ENCODE measurements at places on chromosomes 7 and 10. TPM values are rescaled to one million over a fixed set of nuclear protein-coding genes. Genes with fewer than 3 reads are reported as not detected.

DNA sequence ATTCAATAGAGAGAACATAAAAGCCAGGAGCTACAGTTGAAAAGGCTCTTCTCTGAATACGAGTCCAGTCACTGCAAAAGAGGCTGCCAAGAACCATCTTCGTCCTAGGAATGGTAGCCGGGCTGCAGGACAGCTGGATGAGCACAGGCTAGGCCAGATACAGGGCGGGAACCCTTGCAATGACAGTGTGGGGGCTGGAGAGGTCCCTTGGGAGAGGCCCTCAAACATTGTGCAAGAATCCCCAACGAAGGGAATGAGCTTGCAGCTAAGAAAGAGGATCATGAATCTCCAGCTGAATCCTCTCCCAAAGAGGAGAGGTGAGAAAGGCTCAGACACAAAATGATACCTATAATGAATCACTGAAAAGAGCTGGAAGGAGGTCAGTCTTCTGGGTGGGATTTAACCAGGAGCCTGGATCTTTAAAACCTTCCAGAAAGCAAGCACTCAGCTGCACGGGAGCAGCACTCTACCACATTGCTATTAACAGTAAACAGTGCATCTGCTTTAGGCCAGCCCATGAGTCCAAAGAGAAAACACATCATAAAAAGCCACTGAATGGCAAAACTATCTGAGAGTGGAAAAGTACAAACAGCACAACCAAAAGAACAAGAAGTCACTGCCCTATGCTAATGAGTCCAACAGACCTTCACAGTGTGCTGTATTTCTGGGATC is 287.9 kb downstream of the TNS3 start:
- peak; percentile 62 for DNase-seq
- H3K4me1 ChIP-seq = peaks cover 22% of the 10 kb centered on the region
- H3K27me3 ChIP-seq = no peaks in the 10 kb centered on the region
- H3K27ac ChIP-seq = no peak overlapping the region

GRCh38 chr7:98472521-98472954 is 71.6 kb upstream of the BAIAP2L1 start:
- no peaks in the 10 kb centered on the region for H3K36me3 ChIP-seq
- no peak for DNase-seq
- H3K27me3 ChIP-seq = no peaks in the 10 kb centered on the region
- H3K4me1 ChIP-seq = no peaks in the 10 kb centered on the region
- H3K27ac ChIP-seq = no peak overlapping the region

DNA sequence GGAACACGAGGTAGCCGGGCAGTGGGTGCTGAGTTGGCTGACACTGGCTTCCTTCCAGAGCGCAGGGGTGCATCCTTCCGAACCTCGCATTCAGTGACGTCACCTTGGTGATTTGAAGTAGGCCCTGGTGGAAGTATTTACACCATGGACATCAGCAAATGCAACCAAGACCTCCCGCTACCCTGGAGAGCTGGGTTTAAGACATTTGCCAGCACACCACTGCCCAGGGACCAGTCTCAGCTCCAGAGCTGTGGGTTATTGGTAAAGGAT is 106.4 kb upstream of the GPR26 start:
- no peak for DNase-seq
- no peaks in the 10 kb centered on the region for H3K36me3 ChIP-seq
- no peak overlapping the region for H3K27ac ChIP-seq
- H3K4me3 ChIP-seq = no peak overlapping the region

The EMX2 gene
- not detected for total RNA-seq

DNA sequence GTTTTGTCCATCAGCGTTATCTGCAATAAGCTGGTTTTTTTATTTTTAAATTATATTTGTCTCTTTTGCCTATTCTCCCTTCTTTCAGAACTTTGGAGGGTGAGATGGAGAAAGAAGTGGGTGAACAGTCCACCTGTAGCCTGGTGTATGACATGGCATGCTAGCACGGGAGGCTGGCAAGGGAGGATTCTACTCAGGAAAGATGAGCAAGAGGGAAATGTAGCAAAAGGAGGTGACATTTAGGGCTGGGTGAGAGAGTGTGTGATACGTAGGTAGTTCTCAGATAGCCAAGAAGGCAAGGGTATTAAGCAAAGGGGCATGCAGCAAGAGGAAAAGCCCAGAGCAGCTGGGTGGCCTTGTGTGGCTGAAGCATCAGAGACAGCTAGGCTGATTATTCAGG is 612.9 kb upstream of the IGFBP3 start:
- H3K36me3 ChIP-seq = no peaks in the 10 kb centered on the region
- no peaks in the 10 kb centered on the region for H3K4me1 ChIP-seq
- H3K27ac ChIP-seq = no peak overlapping the region
- H3K4me3 ChIP-seq = no peak overlapping the region
- no peak for DNase-seq

The NUTM2E gene
- under 0.01 TPM for total RNA-seq

DNA sequence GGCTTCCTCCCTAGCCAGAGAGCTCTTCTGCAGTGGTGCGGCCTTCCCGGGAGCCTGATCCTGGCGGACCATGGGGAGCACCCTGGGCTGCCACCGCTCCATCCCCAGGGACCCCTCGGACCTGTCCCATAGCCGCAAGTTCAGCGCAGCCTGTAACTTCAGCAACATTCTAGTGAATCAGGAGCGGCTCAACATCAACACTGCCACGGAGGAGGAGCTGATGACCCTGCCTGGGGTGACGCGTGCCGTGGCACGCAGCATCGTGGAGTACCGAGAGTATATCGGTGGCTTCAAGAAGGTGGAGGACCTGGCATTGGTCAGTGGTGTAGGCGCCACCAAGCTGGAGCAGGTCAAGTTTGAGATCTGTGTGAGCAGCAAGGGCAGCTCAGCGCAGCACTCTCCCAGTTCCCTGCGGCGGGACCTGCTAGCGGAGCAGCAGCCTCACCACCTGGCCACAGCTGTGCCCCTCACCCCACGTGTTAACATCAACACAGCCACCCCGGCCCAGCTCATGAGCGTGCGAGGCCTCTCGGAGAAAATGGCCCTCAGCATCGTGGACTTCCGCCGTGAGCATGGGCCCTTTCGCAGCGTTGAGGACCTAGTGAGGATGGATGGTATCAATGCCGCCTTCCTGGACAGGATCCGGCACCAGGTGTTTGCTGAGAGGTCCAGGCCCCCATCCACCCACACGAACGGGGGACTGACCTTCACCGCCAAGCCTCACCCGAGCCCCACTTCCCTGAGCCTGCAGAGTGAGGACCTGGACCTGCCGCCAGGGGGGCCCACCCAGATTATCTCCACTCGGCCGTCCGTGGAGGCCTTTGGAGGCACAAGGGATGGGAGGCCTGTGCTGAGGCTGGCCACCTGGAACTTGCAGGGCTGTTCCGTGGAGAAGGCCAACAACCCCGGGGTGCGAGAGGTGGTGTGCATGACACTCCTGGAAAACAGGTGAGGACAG is 1.5 kb downstream of the EEPD1 start:
- no peak for DNase-seq
- no peaks in the 10 kb centered on the region for H3K27me3 ChIP-seq
- no peak overlapping the region for H3K4me3 ChIP-seq
- H3K27ac ChIP-seq = no peak overlapping the region

GRCh38 chr7:147400925-147401324 is 1189.6 kb upstream of the C7orf33 start:
- H3K27me3 ChIP-seq = no peaks in the 10 kb centered on the region
- H3K4me1 ChIP-seq = no peaks in the 10 kb centered on the region
- H3K27ac ChIP-seq = no peak overlapping the region
- no peak for DNase-seq
- H3K36me3 ChIP-seq = no peaks in the 10 kb centered on the region

GRCh38 chr7:1087952-1088920 is at the start of gene GPER1:
GPER1 (plus strand) TSS chr7:1088113; CDS start chr7:1091729, 3,616 bp downstream.
- peak within 1 kb of the TSS; percentile 44 for H3K4me3 ChIP-seq
- DNase-seq = peak; percentile 52
- peaks cover 17% of the 10 kb centered on the region for H3K4me1 ChIP-seq

GRCh38 chr7:86995814-86996213 is 63.6 kb downstream of the ELAPOR2 start:
- H3K36me3 ChIP-seq = no peaks in the 10 kb centered on the region
- no peak for DNase-seq
- no peaks in the 10 kb centered on the region for H3K27me3 ChIP-seq
- no peak overlapping the region for H3K27ac ChIP-seq
- H3K4me3 ChIP-seq = no peak overlapping the region
- no peaks in the 10 kb centered on the region for H3K4me1 ChIP-seq

DNA sequence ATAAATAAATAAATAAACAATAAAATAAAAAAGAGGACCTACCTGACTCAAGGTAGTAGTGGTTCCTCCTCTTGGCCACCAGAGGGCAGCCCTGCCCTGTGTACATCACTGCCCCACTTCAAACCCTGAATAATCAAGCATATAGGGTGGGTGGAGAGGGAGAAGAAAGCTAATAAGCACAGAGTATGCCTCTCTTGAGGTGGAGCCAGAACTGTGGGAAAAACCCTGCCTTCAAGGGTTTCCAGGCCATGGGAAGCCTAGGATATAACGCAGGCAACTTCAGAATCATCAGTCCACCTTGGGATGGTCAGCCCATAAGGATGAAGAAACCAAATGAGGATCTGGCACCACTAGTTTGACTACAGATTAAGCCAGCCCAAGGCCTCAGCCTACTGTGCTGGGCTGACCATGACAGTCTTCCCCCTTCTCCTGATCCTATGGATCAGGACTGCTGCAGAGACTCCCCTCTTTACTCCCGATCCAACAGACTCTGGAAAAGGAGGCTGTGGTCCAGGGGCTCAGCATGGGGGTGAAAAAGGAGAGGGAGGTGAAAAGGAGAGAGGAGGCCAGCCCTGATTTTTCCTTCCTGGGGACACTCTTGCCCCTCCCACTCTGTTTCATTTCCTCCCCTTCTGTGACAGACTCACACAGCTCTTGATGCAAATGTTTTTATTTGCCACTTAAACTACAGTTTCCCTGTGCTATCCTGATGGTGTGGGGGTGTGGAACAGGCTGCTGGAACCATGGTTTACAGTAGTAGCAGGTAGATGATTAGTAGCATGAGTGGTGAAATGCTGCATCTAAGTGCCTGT is 10.1 kb downstream of the AVPI1 start:
- DNase-seq = peak; percentile 68
- no peaks in the 10 kb centered on the region for H3K4me1 ChIP-seq
- no peak overlapping the region for H3K27ac ChIP-seq

- no peaks in the 10 kb centered on the region for H3K27me3 ChIP-seq
- H3K36me3 ChIP-seq = no peaks in the 10 kb centered on the region
- no peaks in the 10 kb centered on the region for H3K4me1 ChIP-seq
- peak; percentile 13 for DNase-seq
- no peak overlapping the region for H3K4me3 ChIP-seq
- H3K27ac ChIP-seq = no peak overlapping the region
These were observed 87.8 kb downstream of the LCOR start for GRCh38 chr10:96919785-96920430.

DNA sequence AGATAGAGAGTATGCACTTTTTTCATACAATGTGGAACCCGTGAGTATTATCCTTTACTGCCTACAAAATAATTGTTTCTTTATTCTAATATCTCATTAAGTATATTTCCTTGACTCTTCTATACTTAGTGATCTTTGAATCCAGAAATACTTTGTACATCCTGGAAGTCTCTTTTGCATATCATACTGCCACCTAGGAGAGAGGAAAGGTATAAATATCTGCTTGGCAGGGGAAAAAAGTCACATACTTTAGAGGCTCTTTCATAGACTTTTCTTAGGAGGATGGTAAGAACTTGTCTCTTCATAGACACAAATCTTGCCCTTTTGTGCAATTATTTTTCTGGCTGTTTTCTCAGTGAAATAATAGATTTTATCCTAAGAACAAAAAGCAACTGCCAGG is 436.0 kb downstream of the PAXIP1 start:
- peak; percentile 6 for DNase-seq
- no peaks in the 10 kb centered on the region for H3K27me3 ChIP-seq
- H3K4me3 ChIP-seq = no peak overlapping the region
- H3K4me1 ChIP-seq = no peaks in the 10 kb centered on the region
- no peaks in the 10 kb centered on the region for H3K36me3 ChIP-seq

GRCh38 chr10:70672165-70673042 is at the start of gene ADAMTS14:
ADAMTS14 (plus strand) TSS chr10:70672506; CDS start chr10:70672803, 297 bp downstream.
- peak; percentile 64 for DNase-seq
- no peaks in the 10 kb centered on the region for H3K27me3 ChIP-seq
- H3K36me3 ChIP-seq = peaks cover 5% of the 10 kb centered on the region
- peak within 1 kb of the TSS; percentile 78 for H3K27ac ChIP-seq
- peaks cover 11% of the 10 kb centered on the region for H3K4me1 ChIP-seq
- H3K4me3 ChIP-seq = peak within 1 kb of the TSS; percentile 83

DNA sequence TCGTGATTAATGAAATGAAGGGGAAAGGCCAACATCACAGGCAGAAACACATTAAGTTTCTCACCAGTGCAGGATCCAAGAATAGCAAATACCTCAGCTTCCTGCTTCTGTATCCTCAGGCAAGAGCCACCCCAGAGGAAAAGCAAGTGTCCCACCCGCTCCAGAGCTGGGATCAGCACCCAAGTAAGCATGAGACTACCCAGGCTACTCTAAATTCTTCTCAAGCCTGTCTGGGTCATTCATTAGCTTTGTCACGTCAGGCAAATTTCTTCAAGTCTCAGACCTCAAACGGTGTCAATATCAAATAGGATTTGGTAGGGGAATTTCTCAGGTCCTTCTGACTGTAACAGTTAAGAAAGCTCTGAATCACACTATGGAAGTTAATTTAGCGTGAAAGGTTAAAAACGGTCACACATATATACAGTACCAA is 59.0 kb downstream of the GNA12 start:
- peak; percentile 96 for DNase-seq
- no peak overlapping the region for H3K27ac ChIP-seq
- no peaks in the 10 kb centered on the region for H3K4me1 ChIP-seq
- H3K36me3 ChIP-seq = peaks cover 4% of the 10 kb centered on the region
- no peak overlapping the region for H3K4me3 ChIP-seq

DNA sequence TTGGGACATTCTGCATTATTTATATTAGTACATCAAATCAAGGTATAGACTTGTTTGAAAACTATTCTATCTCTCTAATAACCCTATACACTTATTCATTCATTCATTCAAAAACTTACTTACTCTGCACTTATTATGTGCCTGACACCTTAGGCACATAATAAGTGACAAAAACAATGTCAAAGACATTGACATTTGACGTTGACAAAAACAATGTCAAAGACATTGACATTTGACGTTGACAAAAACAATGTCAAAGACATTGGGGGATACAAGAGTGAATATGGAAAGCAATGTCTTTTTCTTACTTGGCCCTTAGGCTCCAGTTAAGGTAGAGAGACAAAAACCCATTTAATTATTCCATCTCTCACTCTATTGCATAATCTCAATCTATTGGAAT is 116.0 kb downstream of the CNTNAP2 start:
- DNase-seq = no peak
- no peaks in the 10 kb centered on the region for H3K4me1 ChIP-seq
- H3K27me3 ChIP-seq = no peaks in the 10 kb centered on the region

DNA sequence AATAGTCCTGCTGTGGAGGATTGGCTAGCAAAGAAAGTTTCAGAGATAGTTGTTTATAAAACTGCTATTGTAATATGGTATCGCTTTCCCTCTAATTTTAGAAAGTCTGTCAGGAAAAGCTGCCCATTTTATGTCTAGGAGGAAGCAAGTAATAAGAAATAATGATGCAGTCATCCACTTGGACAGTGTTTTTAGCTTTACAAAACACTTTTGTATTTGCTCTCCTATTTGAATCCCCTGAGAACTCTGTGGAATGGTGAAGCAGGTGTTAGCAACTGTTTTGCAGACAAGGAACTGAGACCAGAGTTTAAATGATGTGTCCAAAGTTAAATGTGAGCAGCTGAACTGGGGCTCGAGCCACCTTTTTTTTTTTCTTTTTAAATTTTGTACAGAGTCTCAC is 455.8 kb downstream of the XPNPEP1 start:
- no peaks in the 10 kb centered on the region for H3K27me3 ChIP-seq
- H3K36me3 ChIP-seq = no peaks in the 10 kb centered on the region
- no peak overlapping the region for H3K4me3 ChIP-seq

- H3K27me3 ChIP-seq = no peaks in the 10 kb centered on the region
- no peak overlapping the region for H3K27ac ChIP-seq
- H3K36me3 ChIP-seq = no peaks in the 10 kb centered on the region
These were observed 148.1 kb upstream of the RSU1 start for GRCh38 chr10:16965344-16965616.

The TNS3 gene
- total RNA-seq = 52.6 TPM

The IRF5 gene
- 0.33 TPM for total RNA-seq

The TMEM196 gene
- total RNA-seq = not detected

All from fibroblast of lung (primary cell).